ENCODE measurements at places on chromosomes 7 and 10. TPM values are rescaled to one million over a fixed set of nuclear protein-coding genes. Genes with fewer than 3 reads are reported as not detected.

AGR3 gene
- not detected for total RNA-seq

HOXA1 gene
- 0.69 TPM for total RNA-seq

CALML3 gene
- not detected for total RNA-seq

GRCh38 chr7:23712368-23713284 is 2.6 kb downstream of the STK31 start:
- no peak for DNase-seq

DNA sequence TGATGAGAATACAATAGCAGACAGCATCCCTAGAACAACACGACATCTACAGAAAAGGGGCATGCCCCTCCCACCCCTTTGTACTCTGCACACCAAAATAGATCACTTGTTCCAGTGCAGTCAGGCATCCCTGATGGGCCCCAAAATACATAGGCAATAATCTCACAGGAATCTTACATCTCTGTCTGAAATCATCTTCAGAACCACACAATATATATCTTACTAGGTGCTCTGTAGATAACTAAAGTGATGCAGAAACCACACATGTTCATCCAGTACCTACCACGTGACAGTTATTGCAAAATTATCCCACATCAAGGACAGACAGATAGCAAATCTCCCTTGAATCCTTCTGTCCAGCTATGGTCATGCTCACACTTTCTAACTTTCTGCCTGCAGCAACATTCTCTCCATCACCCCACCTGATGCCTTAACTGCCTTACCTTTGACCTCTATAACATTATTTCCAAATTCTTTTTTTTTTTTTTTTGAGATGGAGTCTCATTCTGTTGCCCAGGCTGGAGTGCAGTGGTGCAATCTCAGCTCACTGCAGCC is 30.7 kb downstream of the ST8SIA6 start:
- no peak for DNase-seq

- DNase-seq = no peak
These were observed 29.4 kb upstream of the ANLN start for GRCh38 chr7:36360244-36360643.

All from activated T-cell treated with anti-CD3 and anti-CD28 coated beads, Interleukin-2, amount 50 U/mL, for 72 hours (primary cell).